Eye (tissue), 1 donor: ENCODE measurements at places on chromosomes 12 and 14.
A peak's percentile ranks its signal among the peaks of the same experiment; 100 is the strongest.

DNA sequence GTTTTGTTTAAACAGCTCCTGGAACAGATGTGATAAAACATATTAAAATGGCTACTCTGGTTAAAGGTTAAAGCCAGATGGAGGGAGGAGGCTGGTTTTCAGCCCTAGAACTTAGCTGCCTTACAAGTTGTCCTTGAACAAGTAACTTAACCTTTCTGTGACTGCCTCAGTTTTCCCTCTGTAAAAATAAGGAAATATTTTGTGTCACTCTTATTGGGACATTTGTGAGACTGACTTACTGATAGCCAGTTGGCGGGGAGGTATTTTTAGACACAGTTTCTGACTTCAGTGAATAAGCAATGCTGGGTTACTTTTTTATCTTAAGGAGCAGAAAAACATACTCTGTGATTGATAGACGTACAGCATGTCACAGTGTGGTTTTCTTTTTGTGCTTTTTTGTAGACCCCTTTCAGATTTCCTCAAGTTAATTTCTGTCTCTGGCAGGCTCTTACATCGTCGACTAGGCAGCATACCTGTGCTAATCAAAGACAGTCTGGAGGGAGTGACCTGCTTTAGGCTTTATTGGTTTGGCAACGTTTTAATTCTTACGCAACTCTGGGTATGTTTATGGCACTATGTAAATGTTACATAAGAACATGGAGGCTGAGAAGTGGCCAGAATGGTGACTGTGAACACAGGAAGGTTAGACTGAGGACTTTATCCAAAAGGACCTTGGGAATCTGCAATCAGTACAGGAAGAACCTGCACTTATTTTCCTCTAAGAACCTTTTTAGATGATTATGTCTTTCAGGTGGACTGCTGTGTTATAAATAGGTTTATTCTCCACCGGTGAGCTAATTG is 3.3 kb downstream of the ACVR1B start:
- no peak for DNase-seq

DNA sequence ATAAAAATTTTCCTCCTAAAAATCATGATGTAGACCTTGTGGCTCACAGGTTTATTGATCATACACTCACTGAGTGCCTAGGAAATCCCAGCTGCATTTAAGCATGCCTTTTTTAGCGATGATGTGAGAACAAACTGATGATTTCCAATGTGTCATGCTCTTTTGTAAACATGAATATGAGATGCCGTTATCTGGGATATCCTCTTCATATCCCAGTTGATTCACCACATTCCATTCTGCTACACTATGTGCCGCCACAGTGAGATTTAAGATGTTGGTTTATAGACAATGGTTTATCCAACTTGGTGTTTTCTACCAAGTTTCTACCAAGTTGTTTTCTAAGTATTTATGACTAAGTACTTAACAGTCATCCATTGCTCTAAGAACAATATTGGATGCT is 5.2 kb downstream of the OR4E1 start:
- DNase-seq: no peak

DNA sequence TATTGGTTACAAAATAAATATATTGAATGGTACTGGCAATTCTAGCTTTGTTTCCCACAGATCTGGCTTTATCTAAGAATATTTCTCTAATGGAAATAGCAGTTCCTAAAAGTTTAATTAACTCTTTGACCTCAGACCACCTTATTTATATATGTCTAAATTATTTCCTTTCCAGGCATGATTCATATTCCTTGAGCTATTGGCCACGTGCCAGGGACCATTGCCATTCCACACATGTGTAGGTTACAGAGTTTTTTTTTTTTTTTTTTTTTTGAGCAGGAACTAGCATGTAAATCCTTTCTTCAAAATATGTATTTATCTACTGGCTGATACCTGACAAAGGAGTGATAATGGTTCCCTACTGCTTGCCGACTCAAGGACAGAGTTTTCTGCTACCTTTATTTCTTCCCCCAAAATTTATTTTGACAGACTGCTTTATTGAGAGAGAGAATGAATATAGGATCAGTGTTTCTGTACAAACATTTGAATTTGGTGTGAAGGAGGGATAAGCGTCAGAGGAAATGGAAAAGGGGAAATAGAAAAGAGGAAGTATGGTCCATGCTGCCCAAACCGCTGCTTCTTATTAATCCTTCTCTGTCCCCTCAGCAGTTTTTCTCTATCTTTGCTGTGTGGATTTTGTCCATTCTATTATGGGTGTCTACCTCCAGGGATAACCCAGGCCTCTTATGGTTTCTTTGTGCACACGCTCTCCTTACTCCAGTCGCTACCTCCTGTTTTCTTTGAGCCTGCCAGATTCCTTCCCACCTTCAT is 36.4 kb downstream of the PDE3A start:
- no peak for DNase-seq

GRCh38 chr12:51592034-51592705 is 1.1 kb downstream of the SCN8A start:
- DNase-seq: peak; percentile 34

- DNase-seq: no peak
Observed at GRCh38 chr12:96134200-96134599, 60.0 kb upstream of the ELK3 start.

GRCh38 chr12:113935459-113935858 is 30.7 kb downstream of the RBM19 start:
- no peak for DNase-seq

- DNase-seq: no peak
Observed at GRCh38 chr14:37643701-37644100, 48.3 kb downstream of the TTC6 start.

GRCh38 chr14:37587881-37588666 is 7.0 kb downstream of the FOXA1 start:
- DNase-seq: no peak

DNA sequence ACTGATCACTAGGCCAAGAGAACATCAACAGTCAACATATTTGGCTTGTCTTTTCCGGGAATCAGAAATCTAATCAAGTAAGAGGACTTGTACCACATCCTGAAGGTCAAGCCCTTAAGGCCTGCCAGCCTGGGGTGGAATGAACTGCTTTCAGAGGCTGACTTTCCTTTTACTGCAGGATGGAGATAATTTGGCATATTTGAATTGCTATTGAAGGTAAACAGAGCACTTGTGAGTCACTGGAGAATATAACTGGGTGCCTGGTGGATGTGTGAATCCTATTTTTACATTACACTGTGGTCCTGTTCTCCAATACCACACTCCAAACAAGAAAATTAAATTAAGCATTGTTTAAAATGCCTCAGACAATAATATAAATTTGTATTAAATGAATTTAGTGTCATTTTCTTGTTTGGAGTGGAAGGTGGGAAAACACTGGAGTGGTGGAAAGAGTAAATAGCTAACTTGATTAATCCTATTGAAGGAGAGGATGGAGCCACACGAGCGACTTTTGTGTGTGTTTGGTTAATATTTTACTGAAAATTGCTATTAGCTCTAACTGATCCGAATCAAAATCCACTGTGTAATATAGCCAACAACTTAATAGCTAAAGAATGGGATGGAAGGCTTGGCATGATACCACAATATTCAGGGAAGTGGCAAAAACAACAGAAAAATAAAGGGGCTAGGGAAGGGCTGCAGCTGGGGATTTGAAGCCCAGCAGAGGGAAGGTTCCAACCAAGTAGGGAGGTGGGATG is 89.4 kb downstream of the OTX2 start:
- no peak for DNase-seq

DNA sequence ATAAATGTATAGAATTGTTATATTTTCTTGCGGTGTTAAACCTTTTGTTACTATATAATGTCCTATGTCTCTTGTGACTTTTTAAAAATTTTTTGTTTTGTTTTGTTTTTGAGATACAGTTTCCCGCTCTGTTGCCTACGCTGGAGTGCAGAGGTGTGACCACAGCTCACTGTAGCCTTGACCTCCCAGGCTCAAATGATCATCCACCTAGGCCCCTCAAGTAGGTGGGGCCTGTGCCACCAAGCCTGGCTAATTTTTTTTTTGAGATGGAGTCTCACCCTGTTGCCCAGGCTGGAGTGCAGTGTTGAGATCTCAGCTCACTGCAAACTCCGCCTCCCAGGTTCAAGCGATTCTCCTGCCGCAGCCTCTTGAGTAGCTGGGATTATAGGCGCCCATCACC is 26.5 kb upstream of the RCOR1 start:
- DNase-seq: no peak

- no peak for DNase-seq
Observed at GRCh38 chr14:56687123-56687522, 107.5 kb downstream of the TMEM260 start.

DNA sequence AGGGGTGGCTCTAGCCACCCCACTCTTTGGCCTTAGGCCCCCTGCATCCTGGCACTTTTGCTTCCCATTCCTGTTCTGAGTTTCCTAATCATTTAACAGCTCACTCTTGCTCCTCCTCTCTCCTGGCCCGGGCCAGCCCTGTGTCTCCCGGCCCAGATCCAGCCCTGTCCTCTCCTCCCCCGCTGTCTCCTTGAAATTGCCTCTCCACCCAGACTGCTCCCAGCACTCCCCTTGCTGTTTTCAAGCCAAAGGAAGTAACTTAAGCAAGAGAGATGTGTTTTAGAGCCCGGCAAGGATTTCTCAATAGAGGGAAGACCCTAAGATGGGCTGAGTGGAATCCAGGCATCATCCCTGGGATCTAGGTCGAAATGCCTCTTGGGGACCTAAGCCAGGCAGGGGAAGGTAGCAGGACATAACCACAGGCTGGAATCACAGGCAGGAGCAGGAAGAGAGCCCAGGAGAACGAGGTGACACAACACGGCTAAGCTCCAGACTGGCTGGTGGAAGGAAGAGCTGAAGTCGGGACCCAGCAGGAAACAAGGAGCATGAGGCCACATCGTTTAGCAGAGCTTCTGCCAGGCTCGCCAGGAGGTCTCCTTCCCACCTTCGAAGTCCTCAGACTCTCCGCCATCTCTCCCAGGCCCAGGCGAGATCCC is 2.0 kb upstream of the LRP1-AS start:
- no peak for DNase-seq

DNA sequence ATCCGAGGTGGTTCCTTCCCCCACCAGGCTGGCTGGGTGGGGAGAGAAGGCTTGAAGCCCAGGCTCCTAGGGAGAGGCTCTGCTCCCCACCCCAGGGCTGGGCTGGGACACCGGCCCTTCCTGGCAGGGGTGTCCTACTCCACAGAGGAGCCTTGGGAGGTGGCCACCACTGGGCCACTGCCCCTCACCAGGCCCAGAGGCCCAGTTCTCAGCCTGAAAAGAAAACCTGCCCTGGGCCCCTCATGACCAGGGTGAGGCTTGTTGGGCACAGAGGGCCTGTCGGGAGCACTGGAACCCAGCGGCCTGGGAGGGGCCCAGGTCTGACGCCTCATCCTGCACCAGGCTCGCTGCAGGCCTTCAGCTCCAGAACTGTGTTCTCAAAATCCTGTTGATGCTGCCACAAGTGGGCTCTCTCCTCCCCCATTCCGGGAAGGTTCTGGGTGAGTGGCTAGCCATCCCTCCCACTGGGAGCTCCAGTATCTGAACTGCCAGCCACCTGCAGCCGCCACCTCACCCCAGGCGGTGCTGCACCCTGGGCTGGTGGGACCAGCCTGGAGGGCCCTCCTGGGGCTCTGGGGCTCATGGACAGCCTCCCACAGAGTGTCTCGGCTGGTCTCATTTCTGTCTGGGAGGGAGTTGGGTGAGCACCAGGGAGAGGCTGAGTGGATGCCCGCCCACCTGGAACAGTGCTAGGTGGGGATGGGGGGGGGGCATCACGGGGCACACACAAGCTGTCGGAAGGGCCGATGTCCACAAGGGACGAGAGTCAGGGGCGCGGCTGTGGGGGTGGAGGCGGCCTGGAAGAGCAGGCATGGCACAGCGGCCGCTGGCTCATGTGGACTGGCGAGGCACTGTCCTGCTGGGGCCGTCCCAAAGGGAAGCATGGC is 11.8 kb downstream of the BAG5 start:
- no peak for DNase-seq

DNA sequence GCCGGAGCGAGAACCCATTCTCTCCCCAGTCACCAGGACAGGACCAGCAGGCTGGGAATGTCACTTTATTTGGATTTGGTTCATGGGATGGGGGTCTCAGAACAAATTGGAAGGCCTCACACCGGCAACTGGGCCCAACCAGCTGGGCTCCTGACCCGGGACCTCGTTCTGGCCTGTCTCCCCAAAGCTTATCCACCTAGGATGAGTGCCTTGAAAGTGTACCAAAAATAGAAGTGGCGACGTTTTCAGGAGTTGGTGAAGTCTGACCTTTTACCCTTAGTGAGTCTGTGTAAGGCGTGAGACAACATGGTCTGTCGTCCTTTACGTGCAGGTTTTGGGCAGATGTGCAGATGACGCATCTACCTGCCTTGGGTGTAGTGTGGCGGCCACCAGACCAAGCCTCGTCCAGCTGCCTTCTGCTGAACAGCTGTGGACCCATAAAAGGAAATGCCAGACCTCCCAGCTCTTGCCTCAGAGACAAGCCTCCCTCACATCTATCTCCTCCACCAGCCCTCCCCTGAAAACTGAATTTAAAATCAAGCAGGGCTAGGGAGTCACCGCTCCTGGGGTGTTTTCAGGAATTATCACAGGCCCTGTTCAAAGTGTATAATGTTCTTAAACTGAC is 36.6 kb upstream of the CLMN start:
- DNase-seq: no peak

DNA sequence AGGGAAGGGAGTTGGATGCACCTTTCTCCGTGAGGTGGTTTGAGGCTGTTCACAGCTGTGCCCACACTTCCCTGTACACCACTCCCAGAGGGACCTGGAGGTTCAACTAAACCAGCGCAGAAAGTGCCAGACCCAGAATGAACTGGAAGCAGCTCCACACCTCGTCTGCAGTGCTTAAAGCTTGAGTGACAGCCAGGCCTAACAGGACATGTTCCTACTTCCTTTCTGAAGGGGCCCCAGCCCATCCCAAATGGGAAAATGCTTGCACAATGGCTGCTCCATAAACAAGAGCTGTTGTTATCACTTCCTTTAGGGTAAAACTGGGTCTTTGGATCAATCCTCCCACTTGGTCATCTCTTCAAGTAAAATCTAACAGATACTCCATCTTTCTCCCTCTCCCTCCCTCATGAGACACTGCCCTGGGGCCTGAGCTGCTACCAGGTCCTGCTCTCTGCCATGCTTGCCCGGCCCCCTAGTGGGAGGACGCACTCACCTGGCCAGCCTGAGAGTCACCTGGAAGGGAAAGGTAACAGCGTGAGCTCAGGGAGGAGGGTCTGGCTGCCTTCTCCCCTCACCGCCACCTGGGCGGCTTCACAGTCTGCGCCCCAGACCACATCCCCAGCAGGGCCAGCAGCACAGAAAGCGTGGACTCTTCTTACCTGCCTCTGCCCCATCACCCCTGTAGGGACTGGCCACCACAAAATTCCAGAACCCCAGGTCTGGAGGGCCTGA is 33.5 kb downstream of the ISCA2 start:
- no peak for DNase-seq
